ENCODE measurements at places on chromosomes 12 and 14.

- no peak for DNase-seq
These were observed 536.3 kb upstream of the CCDC196 start for GRCh38 chr14:65949711-65950516.

- DNase-seq, result no peak
These were observed 270.8 kb downstream of the FOXN3 start for GRCh38 chr14:89146274-89146673.

DNA sequence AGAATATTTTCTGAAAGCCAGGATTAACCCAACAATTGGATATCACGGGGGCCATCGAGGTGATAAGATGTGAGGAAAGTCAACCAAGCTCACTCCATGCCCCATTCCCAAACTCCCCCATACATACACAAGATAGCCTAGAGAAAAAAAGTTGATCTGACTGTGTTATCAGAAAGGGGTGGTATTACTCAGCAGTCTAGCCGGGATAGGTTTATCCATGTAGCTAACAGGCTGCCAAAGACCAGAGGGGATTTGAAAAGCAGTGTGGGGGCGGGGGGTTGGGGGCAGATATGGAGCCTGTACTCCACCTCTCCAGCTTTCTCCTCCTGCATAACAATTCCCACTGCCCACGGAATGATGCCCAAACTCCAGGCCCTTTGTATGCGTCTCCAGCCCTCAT lies 13.2 kb upstream of the MAP1LC3B2 start:
- DNase-seq, result no peak

DNA sequence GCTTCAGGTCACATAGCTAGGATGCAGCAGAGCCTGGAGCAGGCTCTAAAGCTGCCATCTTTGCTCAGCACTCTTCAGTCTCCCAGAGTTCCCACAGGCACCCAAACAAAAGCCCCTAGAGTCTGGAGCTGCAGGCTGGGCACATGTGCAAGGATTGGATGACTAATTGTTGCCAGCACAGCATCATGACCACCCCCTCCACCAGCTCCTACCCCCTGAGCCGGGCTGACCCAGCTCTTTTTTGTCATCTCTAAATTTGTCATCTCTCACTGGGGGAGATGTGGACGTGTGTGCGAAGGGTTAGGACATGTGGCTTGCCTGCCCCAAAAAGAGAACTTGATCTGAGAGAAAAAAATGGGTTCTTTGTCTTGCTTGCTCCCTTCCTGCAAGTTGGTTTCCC lies 4.3 kb upstream of the MMP19 start:
- peak; percentile 75 for DNase-seq

- no peak for DNase-seq
These were observed 132.1 kb downstream of the ANKS1B start for GRCh38 chr12:99852666-99853065.

DNA sequence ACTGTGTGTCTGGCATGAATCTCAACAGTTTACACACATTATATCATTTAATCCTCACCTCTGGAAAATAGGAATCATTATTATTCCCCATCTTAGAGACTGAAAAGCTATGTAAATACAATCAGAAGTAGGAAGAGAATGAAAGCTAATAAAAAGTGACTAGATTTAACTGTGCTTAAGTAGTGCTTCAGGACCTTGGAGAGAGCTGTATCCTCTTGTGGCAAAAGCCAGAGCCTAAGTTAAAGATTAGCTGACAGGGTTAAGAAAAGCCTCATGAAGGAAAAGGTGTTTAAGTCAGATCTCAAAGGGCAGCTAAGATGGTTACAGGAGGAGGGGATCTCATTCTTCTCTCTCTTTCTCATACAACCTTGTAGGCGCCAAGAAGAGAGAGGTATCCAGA lies 65.3 kb upstream of the TMEM233 start:
- DNase-seq, result no peak

Measured in foreskin fibroblast (primary cell).